ENCODE measurements at places on chromosomes 6 and 20. TPM values are rescaled to one million over a fixed set of nuclear protein-coding genes. Genes with fewer than 3 reads are reported as not detected.

Gene SMPDL3A
- total RNA-seq: 3.7 TPM

- DNase-seq: no peak
Observed at GRCh38 chr6:122385857-122386612, 13.4 kb upstream of the HSF2 start.

- DNase-seq: no peak
Observed at GRCh38 chr6:82914511-82914910, 151.1 kb downstream of the UBE3D start.

DNA sequence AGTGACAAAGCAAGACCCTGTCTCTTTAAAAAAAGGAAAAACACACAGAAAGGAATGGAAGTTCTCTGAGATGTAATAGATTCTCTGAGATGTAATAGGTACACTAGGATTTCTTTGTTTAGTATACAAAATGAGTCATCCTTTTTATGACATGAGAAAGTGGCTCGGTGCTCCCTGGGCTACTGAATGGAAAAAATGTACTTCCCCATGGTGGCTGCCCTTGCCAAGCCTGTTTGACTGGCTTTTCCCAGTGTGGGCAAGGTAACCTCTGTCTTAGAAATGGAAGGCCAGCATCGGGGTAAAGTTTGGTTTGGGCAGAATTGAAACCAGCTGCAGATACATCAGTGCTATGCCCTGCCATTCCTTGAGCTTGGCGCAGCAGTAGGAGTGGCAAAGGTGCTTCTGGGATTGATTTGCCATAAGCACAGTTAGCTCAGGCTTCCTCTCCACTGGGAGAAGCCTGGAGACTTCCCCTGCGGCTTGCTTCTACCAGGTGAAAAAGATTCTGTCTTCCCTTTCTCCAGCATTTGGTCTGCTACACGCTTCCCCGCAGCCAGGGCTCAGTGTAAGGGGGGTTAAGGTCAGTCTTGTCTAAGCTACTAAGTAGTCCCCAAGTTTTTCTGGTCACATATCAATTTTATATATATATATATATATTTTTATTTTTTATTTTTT, 24.5 kb downstream of the ARFGEF2 start:
- DNase-seq: no peak

- DNase-seq: no peak
Observed at GRCh38 chr6:116667623-116668022, 943 bp downstream of the ZUP1 start.
